ENCODE measurements at places on chromosomes 16 and 17.

GRCh38 chr17:34596920-34597319 lies 17.5 kb downstream of the TMEM132E start:
- DNase-seq, result no peak

- no peak for DNase-seq
These were observed 488.9 kb downstream of the SHISA9 start for GRCh38 chr16:13390093-13390985.

GRCh38 chr16:88298833-88299745 lies 83.7 kb upstream of the ZNF469 start:
- no peak for DNase-seq

DNA sequence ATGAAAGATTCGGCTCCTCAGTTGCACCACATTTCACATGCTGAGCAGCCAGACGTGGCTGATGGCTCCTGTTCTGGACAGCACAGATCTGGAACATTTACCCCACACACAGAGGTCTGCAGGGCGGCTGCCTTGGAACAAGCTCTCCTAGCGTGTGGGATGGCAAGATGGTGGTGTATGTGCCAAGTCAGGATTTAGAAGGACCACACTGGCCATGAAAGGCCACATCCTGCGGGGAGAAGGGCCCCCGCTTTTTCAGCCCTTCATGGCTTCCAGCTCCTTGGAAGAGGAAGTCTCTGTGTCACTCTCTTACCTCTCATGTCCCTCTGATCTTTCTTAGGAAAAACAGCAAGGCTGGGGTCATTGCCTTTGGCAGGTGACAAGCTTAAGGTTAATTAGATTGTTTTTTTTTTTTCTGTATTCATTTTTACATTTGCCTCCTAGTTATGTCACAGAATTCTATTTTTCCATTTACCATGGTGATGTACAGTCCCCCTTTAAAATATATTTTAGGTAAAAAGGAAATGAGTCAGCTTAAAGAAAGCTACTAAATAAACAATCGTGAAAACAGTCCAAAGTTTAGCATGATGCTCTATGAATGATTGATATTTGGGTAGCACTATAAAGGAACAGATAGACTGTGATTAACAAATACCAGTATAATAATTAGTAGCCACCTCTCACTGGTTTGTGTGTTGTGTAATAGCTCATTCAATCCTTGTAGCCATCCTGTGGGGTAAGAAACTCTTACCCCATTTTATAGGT lies 396.6 kb downstream of the CPPED1 start:
- no peak for DNase-seq

DNA sequence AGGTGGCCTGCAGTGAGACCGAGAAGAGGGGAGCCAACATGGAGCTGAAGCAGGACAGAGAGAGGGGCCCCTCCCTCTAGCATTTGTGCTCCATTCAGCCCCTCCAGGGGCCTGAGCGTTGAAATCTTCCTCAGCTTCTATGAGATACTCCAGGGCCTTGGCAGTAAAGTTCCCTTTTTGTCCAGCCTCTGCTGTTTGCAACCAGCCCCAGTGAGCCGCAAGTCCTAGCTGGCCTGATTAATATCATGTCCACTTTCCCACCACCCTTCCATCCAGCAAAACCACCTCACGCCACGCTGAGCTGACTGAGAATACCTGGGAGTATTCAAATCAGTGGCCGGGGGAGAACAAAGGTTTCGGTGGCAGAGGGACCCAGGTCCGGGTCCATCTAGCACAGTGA lies 11.7 kb upstream of the RPH3AL start:
- no peak for DNase-seq

- DNase-seq, result no peak
These were observed 27.5 kb downstream of the ITGAE start for GRCh38 chr17:3773511-3773910.

- DNase-seq, result peak; percentile 54
These were observed 3.7 kb downstream of the C16orf78 start for GRCh38 chr16:49377196-49377755.

DNA sequence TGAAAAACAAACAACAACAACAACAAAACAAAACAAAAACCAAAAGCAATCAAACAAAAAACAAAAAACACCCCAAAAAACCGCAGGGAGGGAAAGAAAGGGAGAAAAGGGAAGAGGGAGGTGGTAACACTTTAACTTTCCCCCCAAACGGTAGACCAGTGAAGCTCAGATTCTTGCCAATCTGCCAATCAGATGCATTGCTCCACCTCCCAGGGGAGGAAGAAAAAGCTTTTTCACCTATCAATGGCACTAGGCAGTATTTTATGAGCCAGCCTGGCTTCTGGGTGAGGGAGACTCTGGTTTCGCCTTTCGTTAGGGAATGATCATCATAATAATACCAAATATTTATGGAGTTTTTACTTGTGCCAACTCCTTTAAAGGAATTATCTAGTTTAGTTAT lies 94.1 kb downstream of the GPR139 start:
- DNase-seq, result no peak

- DNase-seq, result no peak
These were observed 7.3 kb upstream of the METRNL start for GRCh38 chr17:83071966-83072562.

DNA sequence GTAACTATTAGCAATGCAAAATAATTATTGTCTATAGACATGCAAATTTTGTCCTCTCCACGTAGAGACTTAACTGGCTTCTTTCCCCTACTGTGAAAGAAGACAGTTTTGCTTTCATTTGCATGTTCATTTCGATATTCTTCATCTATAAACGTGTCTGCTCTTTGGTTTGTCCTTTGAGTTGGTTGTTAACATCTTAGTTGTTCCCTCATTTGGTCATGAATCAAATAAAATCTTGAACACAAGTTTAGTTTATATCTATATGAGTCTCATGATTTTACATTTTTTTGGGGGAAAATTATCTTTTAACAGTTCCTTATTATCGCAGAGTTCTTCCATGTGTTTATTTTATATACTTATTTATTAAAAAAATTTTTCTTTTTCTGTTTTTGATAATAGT lies 214.4 kb downstream of the UTP18 start:
- no peak for DNase-seq

GRCh38 chr16:3618769-3619141 lies 7.3 kb upstream of the SLX4 start:
- DNase-seq, result no peak

DNA sequence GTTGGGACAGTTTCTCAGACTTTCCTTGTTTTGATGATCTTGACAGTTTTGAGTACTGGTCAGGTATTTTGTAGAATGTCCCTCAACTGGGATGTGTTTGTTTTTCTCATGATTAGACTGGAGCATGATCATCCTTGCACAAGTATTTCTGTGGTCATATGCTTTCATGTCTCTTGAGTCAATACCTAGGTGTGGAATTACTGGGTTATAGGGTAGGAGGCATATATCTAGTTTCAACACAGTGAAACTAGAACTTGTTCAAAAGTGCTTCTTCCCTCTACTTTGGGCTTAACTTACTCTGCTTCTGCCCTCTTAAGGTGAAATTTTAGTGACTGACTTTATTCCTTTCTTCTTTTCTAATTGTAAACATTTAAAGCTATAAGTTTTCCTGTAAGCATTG lies 30.1 kb downstream of the IKZF3 start:
- DNase-seq, result no peak

DNA sequence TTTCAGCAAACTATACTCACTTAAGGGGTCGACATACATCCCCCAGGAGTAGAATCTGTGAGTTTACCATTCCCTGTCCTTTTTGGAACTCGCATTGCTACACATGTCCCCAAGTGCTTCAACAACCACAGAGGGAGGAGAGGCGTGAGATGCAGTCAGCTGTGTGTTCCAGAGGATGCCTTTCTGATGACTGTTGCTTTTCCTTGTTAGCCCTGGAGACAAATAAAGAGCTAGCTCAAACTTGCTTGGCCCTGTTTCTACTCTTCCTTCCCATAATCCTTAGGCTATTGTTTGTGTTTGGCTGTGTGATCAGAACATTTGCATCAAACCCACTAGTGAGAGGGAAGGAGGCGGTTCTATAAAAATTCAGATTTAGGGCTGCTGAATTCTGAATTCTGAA lies 264.0 kb downstream of the ENGASE start:
- DNase-seq, result no peak

DNA sequence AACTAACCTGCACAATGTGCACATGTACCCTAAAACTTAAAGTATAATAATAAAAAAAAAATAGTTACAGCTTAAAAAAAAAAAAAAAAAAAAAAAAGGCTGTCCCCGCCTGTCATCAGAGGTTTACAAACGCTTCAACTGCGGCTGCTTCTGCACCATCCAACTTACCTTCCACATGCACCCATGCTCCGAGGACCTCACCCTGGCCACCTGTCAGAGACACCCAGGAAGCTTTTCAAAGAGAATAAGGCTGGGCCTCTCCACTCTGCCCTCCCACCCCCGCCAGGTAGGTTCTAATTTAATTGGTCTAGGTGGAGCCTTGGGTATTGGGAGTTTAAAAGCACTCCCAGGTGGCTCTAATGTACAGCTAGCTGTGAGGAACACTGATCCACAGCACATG lies 64.9 kb downstream of the COPRS start:
- DNase-seq, result no peak

DNA sequence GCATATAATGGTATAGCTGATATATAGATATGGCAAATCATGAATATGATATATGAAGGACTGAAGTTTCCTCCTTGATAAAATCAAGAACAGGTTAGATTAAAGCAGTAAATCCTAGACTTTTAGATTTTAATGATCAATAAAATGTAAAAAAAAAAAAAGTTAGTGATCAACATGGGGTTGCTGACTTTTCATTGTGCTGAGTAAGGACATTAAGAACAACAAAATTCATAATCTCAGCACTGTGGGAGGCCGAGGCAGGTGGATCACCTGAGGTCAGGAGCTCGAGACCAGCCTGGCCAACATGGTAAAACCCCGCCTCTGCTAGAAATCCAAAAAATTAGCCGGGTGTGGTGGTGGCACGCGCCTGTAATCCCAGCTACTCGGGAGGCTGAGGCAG lies 10.4 kb upstream of the CHD3 start:
- peak; percentile 7 for DNase-seq

DNA sequence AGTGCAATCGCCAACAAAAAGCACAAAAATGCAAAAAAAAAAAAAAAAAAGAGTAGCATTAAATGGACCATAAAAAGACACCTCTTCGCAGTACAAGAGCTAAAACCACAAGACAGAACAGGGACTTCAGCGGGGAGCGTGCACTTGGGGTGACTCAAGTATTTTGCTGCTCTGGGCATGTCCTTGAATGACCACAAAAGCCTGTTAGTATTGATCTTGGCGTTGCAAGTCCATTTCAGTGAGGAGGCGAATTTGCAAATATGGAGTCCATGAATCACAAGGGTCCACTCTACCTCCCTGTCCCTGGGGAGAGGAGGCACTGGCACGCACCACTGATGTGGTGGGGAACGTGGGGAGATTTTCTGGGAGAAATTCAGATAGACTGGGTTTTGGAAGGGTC lies 78.9 kb downstream of the CNGB1 start:
- no peak for DNase-seq

GRCh38 chr17:9371019-9371418 lies 204.6 kb downstream of the STX8 start:
- DNase-seq, result no peak

GRCh38 chr16:4384509-4384942 lies 12.9 kb downstream of the VASN start:
- no peak for DNase-seq

DNA sequence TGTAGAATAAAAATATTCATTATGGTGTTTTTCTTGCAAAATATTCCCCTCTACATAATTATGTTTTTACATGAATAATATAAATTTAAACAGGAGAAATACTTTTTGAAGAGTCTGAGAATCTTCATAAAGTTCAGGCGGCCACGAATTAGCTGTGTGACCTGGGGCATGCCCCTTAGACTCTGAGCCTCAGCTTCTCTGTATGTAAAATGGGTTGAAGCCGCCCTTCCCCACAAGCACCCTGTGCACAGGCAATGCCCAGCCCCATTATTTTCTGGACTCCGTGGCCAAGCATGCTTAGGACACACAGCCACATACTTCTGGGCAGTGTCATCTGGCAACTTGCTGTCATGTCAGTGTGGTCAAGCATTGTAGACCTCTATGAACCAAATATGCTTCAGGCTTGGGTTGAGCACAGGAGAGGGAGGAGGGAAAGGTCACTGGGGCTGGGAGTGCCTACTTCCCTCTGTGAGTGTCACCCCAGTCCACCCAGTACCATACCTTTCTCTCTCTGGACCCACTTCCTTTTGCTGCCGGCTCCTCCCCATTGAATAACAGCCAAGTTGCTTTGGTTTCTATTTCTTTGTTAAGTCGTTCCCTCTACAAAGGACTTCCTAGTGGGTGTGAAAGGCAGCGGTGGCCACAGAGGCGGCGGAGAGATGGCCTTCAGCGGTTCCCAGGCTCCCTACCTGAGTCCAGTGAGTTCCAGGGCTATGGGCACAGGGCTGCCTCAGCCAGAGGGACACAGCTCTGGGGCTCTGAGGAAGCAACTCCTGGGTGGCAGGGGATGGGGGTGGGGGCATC lies at the start of gene LGALS9:
Gene LGALS9 (plus strand): TSS at position 582 of the 804 bp plus-strand sequence. CDS start 78 bp downstream, at position 660.
- DNase-seq, result no peak

DNA sequence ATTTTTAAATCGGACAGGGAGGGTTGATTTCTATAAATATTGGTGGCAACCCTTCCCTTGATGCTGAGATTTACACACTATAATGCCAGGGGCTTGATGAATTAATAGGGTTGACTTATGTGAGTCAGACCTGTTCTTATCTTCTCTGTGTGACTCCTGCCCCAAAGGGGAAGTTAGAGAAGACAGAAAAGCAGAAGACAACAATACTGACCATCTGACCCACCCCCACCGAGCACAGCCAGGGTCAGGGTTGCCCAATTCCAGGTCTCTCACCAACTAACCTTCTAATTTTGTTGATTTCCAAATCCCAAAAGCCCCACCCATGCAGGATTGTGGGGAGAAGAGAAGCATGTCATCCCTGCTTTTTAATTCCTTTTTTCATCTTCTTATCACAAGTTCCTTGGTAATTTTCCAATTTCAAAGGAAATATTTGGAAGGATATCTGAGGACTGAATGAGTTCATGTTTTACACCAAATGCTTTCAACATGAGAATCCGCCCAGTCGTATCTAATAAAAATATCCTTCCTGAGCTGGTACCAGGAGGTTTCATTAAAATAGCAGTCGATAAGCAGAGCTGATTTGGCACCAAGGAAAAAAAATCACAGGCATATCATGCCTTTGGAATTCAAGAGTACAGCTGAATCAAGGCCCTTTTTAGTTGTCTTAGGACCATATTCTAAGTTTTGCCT lies 603.4 kb upstream of the CDH11 start:
- no peak for DNase-seq

DNA sequence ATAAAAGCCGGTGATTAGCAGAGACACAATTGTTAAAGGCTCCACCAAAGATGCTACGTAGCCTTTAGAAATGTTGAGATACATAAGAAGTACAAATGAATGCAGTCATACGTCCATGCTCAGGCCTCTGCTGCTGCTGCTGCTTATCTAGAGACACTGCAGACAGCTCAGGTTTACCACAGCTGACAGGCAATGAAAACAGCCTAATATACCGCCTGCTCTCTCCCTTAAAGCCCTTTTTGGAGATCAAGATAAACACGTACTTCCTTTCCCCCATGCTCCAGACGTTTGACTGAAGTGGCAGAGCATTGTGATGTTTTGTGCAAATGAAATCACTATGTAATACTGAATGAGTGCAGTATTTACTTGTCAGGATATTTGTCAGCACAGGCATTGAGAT lies 185.3 kb downstream of the AATF start:
- DNase-seq, result no peak

GRCh38 chr16:57999366-57999970 lies 1.0 kb downstream of the ZNF319 start:
- DNase-seq, result no peak

Measured in coronary artery (tissue), 2 donors.